ENCODE measurements at places on chromosomes 2 and 18.

- DNase-seq, result no peak
Observed at GRCh38 chr2:10208736-10209135, 86.2 kb downstream of the RRM2 start.

DNA sequence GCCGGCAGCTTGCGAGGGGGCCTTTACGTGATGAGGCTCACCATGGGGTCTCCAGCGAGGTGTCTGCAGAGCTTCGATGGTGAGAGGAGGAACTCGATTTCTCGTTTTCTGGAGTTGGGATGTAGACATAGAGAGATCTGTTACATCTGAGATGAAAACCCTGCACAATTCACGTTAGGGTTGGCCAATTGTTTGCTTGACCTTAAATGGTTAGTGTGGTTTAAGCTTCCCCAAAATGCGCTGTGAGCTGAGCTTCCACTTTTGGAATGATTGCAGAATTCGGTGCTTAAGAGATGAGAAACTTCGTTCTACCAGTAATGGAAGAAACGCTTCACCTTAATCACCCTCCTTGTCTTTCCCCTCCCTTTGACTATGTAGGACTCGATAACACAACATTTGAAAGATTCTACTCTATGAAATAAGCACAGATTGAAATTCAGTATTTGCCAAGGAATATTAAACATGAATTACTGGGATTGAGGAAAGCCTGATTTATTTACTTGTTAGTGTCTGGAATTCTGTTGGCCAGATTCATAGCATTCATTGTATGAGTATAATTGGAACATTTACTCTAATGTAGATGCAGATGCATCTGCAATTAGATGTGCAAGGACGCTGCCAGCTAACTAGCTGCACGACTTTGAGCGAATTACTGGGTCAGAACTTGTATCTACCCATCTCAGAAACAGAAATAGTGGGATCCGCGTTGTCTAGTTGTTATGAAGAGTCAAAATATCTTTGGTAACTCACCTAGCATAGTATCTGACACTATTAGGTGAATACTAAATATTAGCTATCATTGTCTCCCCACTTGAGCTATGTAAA is 1.6 kb upstream of the KLF7 start:
- no peak for DNase-seq

- DNase-seq, result no peak
Observed at GRCh38 chr2:52703004-52703403, 1064.6 kb upstream of the CHAC2 start.

DNA sequence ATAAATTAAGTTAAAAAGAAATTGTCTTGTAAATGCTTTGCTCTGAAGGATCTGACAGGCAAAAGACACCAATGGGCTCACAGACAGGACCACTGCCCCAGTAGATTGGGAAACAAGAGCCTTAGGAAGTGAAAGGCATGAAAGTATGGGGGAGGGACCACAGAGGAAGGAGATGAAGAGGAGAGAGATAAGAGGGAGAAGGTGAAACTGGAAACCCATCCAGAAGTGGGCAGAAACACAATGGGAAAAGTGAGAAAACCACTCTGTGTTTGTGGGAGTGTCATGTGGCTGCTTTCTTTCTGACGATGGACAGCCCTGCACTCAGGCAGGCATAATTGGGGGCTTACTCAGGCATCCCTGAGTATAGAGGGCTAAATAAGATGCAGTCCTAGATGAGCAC is 101.5 kb upstream of the STON1 start:
- DNase-seq, result no peak

- no peak for DNase-seq
Observed at GRCh38 chr2:218289639-218290315, 2.5 kb downstream of the TMBIM1 start.

DNA sequence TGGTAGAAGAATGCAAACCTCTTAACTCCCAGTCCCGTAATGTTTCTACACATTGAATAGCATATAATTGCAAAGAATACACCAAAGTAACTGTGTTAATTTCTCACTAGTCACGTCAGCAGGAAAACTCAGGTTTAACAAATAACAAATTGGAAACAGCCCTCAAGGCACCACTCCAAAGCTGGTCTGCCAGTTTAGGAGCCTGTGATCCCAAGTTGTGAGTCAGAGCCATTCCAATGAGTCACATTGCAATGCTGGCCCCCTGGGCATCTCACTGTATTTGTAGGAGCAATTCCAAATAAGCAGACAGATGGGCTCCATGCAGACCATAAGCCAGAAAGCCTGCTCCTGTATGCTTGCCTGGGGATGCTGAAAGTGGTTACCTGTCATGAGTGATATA is 143.2 kb upstream of the SETBP1 start:
- no peak for DNase-seq

DNA sequence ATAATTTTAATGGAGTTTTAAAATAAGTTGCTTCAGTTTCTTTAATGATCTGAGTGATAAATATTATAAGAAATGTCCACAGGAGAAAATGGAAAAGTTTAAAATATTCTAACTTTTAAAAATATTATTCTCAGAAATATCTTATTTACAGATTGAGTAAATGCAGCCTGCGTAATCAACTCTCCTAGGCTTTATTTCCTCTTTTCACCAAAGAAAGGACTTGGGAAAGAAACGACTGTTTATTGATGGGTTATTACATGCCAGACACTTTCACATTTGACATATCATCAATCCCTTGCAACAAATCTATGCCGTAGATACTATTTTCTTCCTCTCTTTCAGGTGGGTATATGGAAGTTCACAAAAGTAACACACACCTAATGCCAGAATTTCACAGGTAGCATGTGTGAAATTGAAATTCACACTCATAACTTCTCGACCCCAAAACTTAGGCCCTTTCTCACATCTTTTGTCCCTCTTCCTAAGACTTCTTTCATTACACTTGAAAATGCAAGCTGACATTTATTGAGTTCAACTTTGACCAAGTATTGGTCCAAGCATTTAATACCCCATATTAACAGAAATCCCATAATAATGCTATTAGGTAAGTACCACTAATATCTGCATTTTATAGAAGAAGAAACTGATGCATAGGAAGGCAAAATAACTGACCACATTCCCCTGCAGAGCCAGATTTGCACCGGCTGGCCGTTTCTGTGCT is 49.2 kb downstream of the MYOM1 start:
- DNase-seq, result no peak

- DNase-seq, result no peak
Observed at GRCh38 chr2:12722447-12723316, 5.9 kb downstream of the TRIB2 start.

DNA sequence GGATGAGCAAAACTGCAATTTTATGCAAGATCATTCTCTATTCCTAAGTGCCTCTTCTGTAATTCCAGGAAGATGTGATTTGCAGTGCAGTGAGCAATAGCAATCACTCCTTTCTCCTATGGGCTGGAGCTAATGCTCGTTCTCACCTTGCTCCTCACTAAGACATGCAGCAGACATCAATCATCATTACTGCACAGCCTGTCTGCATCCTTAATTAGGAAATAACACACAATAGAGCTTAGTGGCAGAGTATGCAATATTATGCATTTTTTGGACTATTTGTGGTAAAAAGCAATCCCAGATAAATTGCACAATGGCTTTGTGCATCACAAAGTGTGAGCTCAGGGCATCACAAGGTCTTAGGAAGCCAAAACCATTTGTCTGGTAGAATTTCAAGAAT is 32.6 kb upstream of the RAPH1 start:
- DNase-seq, result no peak

- no peak for DNase-seq
Observed at GRCh38 chr2:190846746-190847145, 33.9 kb upstream of the GLS start.

GRCh38 chr2:209830722-209831465 is 59.3 kb downstream of the UNC80 start:
- DNase-seq, result no peak

- no peak for DNase-seq
Observed at GRCh38 chr2:42908518-42909200, 116.3 kb upstream of the HAAO start.

- no peak for DNase-seq
Observed at GRCh38 chr2:61436092-61436491, 34.8 kb downstream of the USP34 start.

GRCh38 chr2:105671156-105671555 is 73.6 kb upstream of the NCK2 start:
- no peak for DNase-seq

DNA sequence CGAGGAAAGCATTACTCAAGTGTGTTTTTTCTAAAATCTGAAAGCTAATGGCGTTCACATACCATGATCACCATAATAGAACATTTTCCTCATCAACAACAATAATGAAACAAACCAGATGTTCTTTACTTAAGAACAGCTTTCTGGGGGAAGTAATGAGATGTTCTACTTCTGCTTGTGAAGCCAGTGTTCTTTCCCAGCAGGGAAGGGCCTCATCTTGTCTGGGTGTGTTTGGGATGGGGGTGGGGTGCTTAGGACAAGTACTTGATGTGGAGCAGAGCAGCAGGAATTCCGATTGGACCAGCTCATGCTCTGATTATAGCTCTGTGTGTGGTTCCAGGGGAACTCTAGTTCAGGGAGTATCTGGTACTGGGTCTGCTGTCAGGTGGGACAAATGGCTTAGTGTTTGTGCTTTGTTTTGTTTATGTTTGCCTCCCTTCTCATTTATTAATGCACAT is 163.0 kb upstream of the NOSTRIN start:
- no peak for DNase-seq

DNA sequence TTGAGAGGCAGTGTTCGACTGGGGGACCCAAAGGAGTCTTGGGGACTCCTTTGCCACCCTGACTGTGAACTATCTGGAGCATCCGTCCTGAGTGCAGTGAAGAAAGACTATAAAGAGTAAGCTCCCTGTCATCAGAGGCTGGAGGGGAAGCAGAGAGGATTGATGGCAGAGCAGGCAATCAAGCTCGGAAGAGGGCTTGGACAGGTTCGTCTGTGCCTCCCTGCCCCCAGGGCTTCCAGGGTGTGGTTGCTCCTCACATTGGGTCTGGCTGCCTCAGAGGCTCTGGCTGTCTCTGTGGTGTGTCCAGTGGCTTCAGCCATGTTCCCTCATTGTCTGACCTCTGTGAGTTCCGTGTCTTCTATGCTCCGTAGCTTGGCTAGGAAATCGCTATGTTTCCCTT is 13.8 kb upstream of the EN1 start:
- no peak for DNase-seq

DNA sequence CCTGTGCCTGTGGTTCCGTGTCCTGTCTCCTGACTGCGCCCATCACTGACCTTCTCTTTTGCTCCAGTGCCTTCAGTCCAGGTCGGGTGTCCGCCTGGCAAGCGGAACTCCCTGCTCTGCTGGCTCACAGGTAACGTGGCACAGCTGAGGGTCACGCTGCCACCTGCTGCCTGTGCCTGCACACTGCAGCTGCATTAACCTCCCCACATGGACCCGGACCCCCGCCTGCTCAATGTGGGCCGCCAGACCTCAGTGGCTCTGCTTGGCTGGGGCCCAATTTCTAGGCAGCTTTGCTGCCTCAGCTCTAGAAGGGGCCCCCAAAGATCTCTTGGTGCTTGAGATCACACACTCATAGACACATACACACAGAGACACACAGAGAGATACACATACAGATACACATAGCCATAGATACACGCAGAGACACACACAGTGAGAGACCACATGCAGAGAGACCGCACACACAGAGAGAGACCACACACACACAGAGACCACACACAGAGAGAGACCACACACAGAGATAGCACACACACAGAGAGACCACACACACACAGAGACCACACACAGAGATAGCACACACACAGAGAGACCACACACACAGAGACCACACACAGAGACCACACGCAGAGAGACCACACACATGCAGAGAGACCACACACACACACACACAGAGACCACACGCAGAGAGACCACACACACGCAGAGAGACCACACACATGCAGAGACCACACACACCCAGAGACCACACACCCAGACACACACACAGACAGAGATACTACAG is 14.9 kb upstream of the CNNM3 start:
- DNase-seq, result peak; percentile 7

DNA sequence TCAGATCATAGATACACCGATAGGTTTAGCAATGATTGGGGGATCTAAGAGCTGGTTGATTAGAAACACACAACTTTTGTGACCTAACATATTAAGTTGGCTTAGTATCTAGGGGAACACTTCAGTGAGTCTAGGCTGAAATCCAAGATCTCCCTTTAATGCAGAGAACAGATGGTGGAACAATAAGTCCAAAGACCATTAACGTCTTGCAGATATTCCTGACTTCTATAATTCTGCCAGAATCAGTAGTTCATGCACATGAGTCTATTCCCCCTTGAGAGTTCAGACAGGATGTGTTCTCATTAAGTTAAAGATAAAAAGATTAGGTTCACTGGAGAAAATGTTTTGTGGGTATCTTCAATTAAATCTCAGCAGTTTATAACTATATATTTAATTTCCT is 506.5 kb downstream of the TSN start:
- no peak for DNase-seq

GRCh38 chr2:232170396-232170795 is 208.2 kb upstream of the ALPP start:
- no peak for DNase-seq

GRCh38 chr2:237364655-237365054 is 49.3 kb downstream of the COL6A3 start:
- no peak for DNase-seq

DNA sequence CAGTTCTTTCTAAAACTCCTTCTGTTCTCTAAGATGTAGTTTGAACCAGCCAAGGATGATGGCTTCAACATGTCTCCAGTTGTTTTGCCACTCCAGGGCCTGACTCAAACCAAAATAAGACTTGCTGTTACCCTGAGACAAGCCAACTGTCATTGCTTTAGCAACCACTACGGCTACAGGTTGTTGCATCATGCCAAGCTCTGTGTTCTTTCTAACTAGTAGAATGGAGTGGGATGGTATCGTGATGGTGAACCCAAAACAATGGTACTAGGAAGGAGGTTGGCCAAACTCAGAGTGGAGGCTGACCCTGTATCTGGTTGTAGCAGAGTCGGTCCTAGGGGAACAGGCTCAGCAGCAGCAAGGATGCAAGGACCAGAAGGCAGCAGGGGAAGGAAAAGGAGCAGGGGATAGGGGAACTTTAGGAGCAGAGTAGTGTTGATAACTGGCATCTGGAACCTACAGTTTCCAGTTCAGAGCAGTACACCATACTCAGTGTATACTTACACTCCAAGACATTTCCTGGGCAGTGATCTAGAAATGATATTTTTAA is 51.6 kb downstream of the PDK1 start:
- DNase-seq, result no peak

- DNase-seq, result no peak
Observed at GRCh38 chr2:215915441-215915840, 97.9 kb downstream of the MREG start.

DNA sequence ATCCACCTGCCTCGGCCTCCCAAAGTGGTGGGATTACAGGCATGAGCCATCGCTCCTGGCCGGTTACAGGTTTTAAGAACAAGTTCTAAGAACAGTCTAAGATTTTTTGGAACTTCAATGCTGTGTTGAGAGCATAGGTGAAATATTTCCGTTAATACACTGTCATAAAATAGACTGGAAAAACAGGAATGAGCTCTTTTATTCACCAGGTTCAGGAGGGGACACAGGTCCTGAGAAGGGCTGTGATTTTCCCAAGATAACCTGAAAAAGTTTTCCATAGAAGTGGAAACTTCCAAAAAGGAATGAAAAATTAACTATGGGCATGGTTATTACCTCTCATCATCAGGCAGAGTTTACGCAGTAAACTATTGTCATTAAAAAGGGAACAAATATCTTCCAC is 97.6 kb upstream of the TMEM178A start:
- DNase-seq, result no peak

Measured in NCI-H526 treated with DMSO at 0.1 percent for 48 hours (cell line).